ENCODE measurements at places on chromosomes 5 and 9.

DNA sequence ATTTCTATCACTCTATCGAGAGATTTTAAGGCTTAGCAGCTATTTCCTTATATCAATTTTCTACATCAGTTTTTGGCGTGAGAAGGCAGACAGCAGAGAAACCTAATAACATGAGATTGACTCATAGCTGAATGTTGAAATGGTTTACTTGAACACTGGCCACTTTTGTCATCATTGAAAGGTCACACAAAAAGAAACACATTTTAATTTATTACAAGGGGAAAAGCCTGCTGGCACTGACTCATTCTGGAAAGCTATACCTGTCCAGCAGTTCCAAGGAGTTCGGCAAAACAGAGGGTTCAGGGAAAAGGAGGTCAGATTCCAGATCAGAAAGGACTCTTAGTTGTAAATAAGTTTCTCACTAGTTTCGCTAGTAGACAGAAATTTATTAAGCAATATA is 566.4 kb downstream of the DNAH5 start:
- no peak for DNase-seq

DNA sequence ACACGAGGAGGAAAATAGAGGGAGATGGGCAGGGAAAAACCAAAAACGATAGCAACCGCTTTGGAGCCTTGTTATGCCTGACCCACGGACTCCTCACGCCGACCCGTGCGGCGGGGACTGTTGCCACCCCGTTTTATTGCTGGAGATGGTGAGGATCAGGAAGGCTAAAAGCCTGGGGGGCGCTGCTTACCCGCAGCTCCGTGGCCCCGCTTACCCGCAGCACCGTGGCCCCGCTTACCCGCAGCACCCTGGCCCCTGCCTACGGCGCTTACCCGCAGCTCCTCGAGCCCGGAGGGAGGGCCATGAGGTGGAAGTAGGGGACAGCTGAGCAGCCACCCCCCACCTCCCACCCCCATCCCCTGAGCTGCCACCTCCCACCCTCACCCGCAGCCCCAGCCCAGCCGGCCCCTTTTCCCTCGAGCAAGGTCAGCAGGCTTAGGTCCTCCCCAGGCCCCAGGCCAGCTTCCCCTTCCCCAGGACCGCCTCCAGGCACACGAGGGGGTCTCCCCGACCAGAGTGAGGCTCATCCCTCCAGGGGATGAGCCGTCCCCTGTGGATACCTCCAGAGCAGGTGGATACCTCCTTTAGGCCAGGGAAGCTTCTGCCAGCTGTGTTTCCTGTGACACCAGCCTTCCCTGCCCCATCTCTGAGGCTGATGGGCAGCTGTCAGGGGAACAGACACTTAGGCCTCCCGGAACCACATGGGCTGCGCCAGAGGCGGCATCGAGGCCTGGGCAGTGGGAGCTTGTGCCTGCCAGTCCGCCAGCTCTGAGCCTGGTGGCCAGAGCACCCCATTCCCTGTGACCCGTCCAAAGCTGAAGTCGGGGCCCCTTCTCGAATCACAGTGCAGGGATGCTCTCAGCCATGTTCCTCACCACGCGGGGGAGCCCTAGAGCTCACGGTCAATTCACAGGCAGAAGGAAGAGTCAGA is 92.3 kb downstream of the LMX1B start:
- DNase-seq = peak; percentile 67

DNA sequence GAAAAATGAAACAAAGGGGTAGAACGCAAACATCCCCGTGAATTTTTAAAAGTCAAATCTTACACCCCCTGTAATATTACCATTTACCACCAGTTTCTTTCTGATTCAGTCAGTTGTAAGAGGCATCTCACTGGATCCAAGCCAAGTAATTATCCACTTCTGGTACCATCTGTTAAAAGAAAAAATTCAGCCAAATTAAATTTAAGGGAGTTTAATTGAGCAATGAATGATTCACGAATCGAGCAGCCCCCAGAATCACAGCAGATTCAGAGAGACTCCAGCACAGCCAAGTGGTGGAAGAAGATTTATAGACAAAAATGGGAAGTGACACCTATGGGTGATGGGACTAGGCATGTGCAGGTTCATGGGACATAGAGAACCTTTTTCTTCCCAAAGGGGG is 29.9 kb upstream of the MTMR12 start:
- no peak for DNase-seq

DNA sequence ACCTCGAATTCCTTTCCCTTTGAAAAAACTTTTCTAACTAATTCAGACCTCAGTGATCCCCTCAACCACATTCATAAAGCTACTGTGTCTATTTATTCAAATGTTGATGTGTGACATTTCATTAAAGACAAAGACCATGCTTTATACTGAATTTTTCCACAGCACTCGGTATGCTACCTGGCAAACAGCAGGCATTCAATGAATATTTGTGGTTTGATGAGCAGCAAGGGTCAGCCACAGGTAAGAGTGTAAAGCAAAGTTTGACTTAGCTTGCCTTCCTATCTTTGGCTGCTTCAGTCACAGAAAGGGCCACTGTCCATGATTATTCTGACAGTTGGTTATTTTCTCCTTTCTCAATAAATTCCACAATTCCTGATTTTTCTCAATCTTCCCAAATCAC is 5.1 kb upstream of the CDC42SE2 start:
- no peak for DNase-seq

DNA sequence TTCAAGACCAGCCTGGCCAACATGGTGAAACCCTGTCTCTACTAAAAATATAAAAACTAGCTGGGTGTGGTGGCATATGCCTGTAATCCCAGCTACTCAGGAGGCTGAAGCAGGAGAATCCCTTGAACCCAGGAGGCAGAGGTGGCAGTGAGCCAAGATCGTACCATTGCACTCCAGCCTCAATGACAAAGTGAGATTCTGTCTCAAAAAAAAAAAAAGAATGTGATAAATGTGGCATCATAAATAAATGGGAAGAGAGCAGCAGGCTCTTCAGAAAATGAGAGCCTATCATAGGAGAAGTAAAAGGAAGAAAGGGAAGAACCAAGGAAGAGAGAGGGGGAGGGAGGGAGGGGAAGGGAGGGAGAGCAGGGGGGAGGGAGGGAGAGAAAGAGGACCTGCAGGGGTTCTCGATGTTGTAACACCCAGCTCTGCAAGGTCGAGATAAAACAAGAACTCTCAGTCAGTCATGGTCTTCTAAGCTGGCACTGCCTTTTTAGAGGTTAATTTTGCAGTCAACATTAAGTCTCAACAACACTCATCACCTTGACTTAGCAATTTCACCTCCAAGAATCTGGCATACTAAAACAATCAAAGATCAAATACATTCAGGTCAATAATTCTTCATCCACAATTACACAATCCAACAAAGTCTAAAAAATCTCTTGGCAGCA is 68.7 kb upstream of the SIMC1 start:
- DNase-seq = no peak

DNA sequence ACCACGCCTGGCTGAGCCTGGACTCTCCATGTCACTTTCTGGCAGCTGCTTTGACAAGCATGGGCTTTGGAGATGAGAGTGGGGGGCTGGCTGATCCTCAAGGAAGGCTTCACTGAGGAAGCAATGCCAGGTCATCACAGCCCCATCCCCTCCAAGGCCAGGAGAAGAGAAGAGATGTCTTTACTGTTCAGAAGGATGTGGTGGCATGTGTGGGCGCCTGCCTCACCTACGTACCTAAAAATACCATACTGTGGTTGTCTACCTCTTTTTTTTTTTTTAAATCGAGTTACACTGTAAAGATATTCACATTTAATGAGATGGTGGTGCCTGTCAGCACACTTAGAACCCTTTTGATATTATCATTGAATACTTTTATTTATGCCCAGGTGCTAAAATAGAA is 26.4 kb upstream of the CTNNA1 start:
- DNase-seq = no peak

- no peak for DNase-seq
These were observed 2.4 kb downstream of the MACIR start for GRCh38 chr5:103260951-103261350.

DNA sequence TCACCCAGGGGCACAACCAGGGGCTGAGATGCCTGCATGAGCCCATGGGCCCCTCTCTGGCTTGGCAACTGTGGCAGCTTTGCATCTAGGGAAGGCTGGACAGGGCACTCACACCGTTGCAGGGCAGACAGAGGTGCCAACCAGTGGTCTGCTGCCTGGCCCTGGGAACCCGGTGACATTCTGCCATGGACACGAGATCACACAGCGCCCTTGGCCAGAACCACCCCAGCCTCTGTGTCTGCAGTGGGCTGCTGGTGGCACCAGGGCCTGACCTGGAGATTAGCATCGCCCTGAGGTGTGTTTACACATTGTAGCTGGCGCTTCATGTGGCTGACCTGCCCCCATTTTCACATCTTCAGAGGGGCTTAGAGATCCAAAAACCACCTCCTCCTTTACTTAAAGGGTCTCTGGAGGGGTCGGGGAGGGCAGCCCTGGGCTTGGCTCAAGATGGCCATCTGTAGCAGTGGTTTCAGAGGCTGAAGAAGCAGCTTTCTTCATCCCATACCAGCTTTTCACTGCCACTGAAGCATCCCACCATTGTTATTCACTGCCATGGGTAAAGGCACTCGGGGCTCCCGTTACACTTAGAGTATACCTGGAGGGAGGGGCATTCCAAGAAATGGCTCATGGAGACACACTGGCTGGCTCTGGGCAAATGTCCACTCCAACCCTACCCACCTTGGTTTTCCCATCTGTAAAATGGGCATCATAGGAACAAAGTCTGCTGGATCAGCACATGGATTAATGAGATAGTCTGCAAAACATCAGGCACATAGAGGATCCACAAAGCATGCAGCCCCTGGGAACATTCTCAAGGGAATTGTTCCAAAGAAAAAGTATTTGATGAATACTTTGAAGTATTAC is 11.4 kb downstream of the DCANP1 start:
- DNase-seq = no peak

DNA sequence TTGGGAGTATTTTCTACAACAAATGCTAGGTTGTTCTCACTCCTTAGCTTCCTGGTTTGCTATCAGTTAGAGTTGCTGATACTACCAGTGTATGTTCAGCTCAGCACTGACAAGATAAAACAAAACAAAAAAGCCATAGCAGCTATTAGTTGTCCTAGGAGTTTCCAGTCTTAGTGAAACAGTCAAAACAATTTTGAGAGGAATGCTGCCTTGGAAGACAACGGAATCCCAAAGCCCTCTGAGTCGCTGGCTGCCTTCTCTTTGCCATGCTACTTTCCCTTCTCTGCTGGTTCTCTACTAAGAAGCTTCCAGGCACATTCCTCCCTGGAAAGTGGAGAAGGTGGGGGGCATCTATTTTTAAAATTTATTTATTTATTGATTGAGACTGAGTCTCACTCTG is 5.4 kb upstream of the CREBRF start:
- no peak for DNase-seq

DNA sequence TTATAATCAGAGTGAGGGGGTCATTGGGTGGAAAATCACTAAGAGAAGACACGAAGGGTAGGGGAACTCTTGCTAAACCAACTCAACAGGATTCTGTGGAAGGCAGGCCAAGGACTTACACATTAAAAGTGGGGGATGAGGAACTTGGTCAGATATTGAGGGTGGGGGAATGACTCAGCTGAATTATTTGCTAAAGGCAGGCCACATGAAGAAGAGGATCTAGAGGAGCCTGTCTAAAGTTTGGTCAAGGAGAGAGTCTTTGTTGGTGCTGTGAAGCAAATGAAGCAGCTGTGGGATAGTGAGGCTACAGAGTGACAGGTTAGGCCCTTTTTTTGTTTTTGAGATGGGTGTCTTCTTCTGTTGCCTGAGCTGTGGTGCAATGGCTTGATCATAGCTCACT is 63.9 kb upstream of the SPRY4 start:
- no peak for DNase-seq

DNA sequence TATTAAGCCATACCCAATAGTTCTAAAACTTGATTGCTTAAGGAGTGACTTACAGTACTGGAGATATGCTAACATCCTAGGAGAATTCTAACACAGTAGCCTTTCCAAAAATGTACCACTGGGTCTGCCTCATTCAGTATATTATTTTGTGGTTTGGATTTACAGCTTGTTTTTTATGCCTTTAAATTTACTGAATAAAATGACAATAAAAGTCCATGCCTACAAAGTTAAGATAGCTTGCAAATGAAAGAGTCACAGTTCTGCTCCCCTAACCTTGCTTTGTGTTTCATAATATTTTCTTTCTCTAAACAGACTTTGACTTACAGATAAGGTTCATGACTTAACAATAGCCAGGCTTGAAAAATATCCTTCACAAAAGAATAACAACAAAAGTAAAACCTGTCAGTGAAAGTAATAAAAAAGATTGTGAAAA is 951.1 kb upstream of the NUDT12 start:
- no peak for DNase-seq

- no peak for DNase-seq
These were observed 172.2 kb downstream of the APBA1 start for GRCh38 chr9:69499959-69500358.

GRCh38 chr5:149011084-149011483 is 51.8 kb downstream of the SH3TC2 start:
- no peak for DNase-seq

DNA sequence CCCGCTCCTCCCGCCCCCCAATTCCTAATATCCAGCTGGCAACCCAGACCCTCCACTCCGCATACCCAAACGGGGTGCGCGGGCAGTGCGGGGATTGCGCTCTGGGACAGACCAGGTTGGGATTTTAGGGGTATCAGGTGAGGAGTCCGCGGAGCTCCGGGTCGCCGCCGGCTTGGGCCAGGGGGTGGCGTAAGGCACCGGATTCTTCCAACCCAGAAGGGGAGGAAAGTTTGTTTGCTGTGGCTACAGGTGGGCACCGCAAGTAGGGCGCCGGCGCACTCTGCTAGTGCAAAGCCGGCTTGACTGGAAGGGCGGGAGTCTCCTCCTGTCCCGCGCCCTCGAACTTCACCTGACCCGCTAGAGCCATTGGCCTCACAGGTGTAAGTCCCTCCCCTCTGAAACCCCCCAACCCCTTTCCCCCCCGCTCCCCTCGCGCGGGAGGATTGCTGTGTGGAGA is 709 bp downstream of the IQGAP2 start:
- DNase-seq = peak; percentile 28

DNA sequence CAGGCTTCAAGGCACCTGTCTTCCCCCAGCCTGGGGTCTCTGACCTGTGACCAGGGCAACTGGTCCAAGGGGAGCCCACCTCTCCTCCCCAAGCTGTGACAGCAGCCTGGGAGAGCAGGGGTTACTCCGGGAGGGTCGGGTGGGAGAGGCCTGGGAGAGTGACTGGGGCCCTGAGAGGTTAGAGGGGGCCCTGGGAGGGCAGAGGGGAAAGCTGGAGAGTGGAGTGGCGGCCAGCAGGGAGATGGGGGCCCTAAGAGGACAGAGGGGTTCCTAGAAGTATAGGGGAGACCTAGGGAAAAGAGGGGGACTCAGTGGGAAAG is 302 bp downstream of the LCN9 start:
- DNase-seq = no peak

- no peak for DNase-seq
These were observed 43.4 kb upstream of the KIAA1958 start for GRCh38 chr9:112443200-112443599.

DNA sequence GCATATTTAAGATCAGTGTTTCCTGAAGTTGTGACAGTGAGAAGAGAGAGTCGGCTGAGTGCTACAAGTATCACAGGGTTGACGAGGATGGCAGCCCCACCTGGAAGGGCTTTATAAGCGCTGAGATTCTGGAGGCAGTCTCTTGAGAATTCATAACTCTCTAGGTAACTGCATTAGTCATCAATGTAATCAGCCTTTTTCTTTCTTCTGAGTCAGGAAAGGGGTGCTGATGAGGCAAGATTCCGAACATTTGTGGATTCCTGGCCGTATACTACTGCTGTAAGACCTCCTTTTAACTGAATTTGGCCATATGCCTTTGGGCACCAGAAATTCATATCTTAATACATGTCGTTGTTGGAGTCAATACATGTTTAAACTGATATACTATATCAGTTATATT is 6.6 kb upstream of the RNF20 start:
- DNase-seq = no peak

Data from stimulated activated CD4-positive, alpha-beta T cell treated with anti-CD3 and anti-CD28 coated beads, TNF-alpha, amount 100 ng/mL, for 1 hour (primary cell).